ENCODE measurements at places on chromosomes 13 and 19.

DNA sequence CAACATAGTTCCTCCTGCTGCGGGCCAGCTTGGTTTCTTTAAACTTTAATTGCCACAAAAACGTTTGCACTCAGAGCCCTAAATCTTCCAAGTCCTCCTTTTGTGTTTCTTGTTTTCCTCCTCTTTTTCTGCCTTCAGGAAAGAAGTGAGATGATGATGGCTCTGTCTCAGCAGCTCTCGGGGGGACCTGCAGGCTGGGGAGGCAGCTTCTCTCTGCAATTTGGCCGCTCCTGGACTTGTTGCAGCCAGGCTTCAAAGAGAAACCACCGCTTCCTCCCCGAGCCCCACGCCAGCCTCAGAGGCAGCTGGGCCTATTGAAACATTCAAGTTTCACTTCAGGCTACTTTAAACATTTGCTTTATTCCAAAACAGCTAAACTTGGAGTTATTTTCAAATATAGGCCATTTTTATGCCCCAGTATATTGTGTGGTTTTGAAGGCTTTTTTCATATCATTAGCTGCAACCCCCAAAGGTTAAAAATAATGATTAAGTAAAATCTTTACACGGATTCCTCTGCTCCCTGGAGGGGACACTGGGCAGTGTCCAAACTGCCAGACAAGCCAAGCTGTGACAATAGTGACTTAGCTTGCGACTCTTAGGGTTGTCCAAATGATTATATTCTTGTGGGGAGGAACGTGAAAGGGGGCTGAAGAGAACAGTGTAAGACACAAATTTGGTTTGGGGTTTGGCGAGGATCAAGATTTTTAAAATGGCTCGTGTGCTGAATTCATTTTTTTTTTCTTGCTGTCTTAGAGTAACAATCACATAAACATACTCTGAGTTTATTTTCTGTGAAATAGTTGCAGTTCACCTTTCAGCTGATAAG is 330.8 kb downstream of the DLEU7 start:
- DNase-seq, result peak; percentile 32

DNA sequence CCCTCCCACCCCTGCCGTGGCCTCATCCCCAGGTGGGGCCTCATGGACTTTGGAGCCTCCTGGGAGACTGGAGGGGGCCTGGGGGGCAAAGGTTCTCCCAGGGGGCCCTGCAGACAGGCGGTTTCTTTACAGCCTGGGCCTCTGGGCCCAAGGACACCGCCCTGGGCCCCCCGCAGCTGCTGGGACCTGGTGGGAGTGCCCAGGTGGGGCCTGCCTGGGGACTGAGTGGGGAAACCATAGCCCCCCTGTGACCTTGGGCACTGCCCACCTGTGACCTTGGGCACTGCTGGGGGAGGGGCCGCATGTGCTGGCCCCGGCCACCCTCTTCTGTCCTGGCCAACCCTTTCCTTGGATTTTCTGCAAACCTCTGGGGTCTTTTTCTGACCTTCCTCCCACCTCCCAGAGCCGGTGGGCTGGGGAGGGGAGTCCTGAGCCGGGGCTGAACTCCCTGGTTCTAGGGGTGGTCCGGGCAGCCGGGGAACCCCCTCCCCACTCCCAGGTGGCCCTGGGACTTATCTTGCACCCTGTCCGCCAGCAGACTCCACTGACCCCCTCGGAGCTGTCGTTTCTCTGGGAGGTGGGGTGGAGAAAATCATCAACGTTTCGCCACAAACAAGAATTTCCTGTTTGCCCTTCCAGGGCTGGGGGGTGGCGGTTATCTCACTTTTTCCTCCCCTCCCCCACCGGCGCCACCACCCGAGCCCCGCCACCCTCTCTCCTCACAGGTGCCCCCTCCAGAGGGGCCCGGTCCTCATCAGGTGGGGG is 27.0 kb downstream of the ARID3A start:
- no peak for DNase-seq

DNA sequence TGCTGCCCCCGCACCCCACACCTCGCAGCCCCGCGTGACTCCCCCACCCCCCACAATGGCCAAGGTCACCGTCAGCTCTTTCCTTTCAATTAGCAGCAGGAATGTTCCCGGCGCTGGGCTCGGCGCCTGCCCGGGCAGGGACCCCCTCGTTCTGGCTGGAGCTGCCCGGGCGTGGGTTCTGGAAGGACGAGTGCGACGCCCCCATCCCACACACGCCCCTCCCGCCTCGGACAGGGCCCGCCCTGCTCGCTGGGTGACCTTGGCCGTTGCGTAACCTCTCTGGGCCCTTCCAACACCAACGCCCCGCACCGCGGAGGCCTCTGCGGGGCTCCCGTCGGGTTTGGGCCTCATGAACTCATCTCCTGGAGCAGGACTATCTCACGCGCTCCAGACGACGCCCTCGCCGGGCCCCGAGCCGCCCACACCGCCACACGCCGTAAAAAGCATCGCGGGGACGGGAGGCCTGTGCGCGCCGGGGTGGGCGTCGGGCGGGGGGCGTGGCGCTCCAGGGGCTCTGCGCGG is 10.3 kb downstream of the PALM start:
- DNase-seq, result no peak

- no peak for DNase-seq
Measured at GRCh38 chr19:33252418-33252962, 26.8 kb upstream of the SLC7A10 start.

- DNase-seq, result no peak
Measured at GRCh38 chr19:45472563-45473366, 5.0 kb downstream of the FOSB start.

DNA sequence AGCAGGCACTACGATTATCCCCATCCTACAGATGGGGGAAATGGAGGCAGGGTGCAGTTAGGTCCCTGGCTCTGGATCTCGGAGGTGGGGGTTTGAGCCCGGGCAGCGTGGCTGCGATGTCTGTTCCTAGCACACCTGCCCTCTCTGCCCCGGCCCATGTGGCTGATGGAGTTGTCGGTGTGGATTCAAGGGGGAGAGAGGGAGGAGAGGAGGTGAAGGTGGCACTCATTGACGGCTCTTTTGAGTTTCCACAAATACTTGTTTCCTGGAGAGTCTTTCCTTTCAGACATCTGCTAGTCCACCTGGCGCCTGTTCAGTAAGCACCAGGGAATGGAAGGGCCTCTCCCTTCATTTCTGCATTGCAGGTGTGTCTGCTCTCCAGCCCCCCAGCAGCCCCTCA is 69.9 kb downstream of the ARHGEF18 start:
- DNase-seq, result no peak

DNA sequence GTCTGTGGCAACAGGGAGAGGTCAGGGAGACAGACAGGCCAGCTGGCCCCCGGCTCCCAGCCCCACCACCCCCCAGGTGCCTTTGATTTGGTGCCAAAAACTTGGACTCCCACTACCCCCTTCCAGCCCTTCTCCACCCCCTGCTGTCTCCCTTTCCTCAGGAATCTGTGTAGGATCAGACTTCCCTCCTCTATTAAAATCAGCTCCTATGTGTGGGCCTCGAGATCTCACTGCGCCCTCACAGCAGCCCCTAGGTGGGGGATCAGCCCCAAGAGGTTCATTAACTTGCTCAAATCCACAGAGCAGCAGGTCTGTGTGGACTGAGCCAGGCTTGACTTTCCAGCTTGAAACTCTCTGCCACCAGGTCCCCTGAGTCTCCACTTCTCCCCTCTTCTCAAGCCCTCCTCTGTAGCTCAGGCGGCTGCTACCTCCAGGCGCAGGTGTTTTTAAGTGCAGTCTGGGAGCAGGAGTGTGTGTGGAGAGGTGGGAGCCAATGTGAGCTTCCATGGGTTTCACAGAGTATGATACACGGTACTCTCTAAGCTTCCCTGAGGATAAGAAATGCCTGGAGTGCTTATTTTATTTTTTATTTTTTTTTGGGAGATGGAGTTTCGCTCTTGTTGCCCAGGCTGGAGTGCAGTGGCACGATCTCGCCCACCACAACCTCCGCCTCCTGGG is 1.7 kb downstream of the GAPDHS start:
- no peak for DNase-seq

DNA sequence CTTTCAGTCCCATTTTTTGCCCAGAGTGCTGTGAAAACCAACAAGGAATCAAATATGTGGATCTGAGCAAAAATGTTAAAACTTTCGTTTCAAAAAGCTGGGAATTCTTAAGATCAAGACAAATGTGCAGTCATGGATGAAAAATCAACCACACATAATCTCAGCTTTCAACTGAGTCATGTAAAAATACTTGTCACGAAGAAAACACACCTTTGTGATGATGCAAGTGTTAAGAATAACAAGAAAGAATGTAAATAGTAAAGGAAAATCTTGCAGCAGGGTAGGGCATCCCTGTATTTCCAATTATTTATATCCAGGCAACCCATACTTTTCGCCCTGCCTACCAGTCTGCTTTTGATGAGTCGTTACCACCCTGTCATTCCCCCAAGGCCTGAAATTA is 27.4 kb upstream of the DCLK1 start:
- no peak for DNase-seq

- DNase-seq, result no peak
Measured at GRCh38 chr19:41299755-41300089, 10.2 kb upstream of the CCDC97 start.
